PC-9 (cell line): ENCODE measurements at places on chromosomes 6 and 20. TPM values are rescaled to one million over a fixed set of nuclear protein-coding genes. Genes with fewer than 3 reads are reported as not detected.

ASCC3 gene
- total RNA-seq, result 22.3 and 29.4 TPM in 2 replicates

HEBP2 gene
- total RNA-seq, result 41.0 and 55.0 TPM in 2 replicates

LAMA2 gene
- 2.3 and 2.8 TPM in 2 replicates for total RNA-seq

ARMC2 gene
- total RNA-seq, result 7.9 and 15.5 TPM in 2 replicates

NKX2-2 gene
- not detected in 2 replicates for total RNA-seq

VNN1 gene
- total RNA-seq, result 0.65 and 1.6 TPM in 2 replicates

OLIG3 gene
- total RNA-seq, result not detected in 2 replicates

DNMT3B gene
- 5.7 and 8.0 TPM in 2 replicates for total RNA-seq

ADGRB3 gene
- not detected in 2 replicates for total RNA-seq

PRICKLE4 gene
- total RNA-seq, result 8.4 and 9.2 TPM in 2 replicates

SALL4 gene
- total RNA-seq, result 1.6 and 3.8 TPM in 2 replicates

LY6G6C gene
- total RNA-seq, result 1.2 and 2.1 TPM in 2 replicates

REPS1 gene
- 32.0 and 39.6 TPM in 2 replicates for total RNA-seq

PI3 gene
- total RNA-seq, result 4.6 and 6.6 TPM in 2 replicates

FAM209B gene
- total RNA-seq, result not detected in 2 replicates

MARCKS gene
- total RNA-seq, result 93.2 and 106 TPM in 2 replicates

MPC1 gene
- 7.4 and 13.3 TPM in 2 replicates for total RNA-seq

GTSF1L gene
- not detected in 2 replicates for total RNA-seq

PTGIS gene
- total RNA-seq, result 26.9 and 30.3 TPM in 2 replicates

SAMD3 gene
- total RNA-seq, result not detected in 2 replicates
